ENCODE measurements at places on chromosomes 3 and 15.

DNA sequence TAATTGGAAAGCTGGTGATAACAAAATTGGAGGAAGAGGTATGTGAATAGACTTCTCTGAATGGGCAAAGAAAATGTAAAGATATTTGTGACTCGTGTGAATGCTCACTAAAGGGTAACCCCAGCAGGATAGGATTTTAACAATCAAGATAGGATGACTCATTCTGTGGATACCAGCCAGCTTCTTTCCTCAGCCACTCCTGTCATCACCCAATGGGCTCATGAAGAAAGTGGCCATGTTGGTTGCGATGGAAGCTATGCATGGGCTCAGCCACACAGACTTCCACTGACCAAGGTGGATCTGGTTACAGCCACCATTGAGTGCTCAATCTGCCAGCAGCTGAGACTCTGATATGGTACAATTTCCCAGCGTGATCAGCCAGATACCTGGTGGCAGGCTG, 40.9 kb downstream of the STRIT1 start:
- DNase-seq = no peak

- DNase-seq = no peak
Observed at GRCh38 chr15:99752556-99752955, 19.3 kb upstream of the LYSMD4 start.

GRCh38 chr3:196633555-196634151, 5.8 kb upstream of the NRROS start:
- no peak for DNase-seq

DNA sequence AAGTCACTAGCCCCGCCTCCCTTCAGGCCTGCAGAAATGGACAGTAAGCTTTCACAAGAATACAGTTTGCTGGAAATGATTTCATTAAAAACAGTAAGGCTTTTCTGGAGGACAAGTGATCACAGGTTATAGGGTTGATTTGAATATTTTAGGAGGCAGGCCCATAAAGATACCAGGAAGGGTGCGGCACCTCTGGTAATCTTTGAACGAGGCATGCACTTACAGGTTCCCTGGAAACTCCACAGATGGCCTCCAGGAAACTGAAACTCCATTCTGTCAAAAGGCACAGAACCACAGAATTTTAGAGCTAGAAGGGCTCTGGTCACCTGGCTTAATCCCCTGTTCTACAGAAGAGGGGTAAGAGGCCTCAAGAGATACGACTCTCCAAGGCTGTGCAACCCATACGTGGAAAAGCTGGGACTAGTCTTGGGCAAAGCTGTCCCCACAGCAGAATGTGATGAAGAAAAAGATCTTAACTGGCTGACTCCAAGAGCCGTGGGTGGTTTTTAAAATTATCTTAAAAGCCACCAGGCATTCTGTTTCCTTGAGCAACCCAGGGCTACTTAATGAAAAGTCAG, 1.2 kb downstream of the STARD5 start:
- no peak for DNase-seq

DNA sequence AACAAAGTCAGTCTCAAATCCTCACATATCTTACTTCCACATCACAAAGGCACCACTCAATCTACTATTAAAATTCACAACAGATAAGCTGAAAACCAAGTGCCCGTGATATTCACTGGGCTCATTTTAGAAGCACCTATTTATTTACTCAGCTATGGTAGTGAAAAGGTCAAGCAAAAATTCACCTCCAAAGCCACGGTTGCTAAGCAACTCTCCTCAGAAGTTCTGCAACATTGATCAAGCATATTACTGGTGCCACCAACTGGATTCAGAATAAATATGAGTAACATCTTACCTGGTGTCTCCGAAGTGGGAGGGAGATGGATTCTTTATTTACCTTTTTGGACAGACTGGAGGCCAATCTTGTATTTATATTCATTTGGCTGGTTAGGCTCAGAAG, 714.8 kb downstream of the FHIT start:
- no peak for DNase-seq

DNA sequence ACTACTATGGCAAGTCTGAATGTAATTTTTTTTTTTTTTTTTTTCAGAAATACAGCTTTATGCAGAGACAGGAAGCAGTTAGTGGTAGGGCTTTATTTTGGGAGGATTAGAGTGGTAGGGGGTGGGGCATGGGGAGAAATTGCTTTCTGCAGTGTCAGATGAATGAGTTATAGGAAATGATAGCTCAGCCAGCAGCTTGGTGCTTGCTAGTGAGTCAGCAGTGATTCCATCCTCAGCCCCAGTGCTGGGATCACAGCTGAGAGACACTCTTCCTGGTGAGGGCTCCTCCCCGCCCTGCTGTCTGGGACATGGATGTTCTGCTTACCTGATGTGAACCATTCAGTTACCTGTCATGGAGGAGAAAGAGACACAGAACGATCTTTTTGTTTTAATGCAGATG, 39.6 kb downstream of the SEMA6D start:
- no peak for DNase-seq

DNA sequence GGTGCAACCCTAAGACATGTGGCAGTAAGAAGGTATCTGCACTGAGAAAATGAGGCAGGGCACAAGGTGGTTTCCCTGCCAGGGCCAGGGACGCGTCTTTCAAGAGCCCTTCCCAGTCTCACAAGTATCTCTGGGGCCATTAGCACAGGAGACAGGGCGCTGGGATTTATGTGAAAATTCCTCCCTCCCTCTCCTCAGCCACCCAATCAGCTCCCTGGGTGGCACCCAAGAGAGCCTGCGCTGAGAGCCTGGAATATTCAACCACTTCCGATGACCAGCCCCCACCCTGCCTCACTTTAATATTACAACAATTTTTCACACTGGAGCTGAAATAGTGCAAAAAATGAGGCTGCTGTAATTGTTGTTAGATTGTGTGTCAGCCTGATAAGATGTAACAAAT, 26.1 kb downstream of the SEC61A1 start:
- DNase-seq = no peak

DNA sequence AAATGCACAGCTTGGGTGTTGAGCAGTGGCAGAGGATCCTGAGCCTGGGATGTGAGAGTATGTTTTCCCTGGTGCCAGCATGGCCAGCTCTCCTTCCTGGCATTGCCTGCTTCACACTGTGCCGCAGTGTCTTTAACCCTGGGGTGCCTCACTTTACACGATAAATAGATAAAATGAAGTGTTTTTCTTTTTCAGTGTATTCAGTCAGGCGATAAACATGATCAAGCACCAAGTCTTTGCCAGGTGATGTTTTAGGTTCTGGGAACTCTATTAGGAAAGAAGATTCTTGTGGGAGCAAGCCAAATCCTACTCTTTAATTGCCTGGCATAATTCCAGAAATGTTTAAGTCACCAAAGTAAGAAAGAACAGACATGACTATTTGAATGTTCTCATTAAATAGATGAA, 14.0 kb downstream of the ABHD6 start:
- no peak for DNase-seq

- no peak for DNase-seq
Observed at GRCh38 chr15:77475001-77475400, 54.3 kb downstream of the HMG20A start.

DNA sequence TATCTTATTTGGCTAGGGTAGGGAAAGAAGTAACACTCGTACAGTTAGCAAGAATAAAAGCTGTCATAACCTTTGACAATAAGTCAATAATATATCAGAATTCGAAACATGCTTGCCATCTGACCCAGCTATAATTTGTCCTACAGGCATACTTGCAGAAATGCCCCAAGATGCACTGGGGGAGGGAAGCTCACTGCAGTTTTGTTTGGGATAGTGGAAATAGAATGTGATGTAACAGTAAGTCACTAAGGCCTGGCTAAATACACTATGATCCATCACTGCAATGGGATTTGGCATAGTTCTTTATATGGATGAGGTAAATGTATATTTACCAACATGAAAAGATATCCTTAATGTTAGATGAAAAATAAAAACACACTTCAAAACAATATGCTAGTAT, 25.5 kb upstream of the TMOD3 start:
- DNase-seq = no peak

DNA sequence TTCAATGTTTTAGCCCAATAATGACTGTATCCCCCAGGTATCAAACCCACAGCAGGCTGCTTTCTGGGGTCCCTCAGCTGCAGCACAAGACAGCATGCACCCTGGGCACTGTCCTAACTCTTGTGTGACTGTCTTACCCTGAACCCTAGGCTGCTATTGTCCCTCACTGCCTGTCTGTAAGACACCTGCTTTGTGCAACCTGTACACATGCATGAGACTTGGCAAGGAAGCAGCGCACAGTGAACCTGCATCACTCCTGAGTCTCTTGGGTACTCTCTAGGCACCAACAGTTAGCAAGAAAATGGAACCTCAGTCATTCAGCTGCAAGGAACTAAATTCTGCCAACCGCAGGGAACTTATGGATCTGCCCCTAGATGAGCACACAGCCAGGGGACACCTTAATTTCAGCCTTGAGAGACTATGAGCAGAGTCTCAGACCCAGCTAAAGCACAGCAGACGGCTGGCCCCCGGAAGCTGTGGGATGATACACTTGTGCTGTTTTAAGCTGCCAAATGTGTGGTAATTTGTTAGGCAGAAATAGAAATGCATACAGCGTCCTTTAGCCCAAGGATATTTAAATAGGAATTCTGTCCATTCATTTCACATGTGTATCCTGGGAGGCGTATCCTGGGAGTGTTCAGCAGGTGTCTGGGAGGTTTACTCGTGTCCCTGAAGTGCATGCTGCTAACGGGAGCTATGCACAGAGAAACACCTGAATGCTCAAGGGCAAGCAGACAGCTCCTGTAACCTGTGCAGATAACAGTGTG, 223.8 kb downstream of the KLF13 start:
- no peak for DNase-seq

DNA sequence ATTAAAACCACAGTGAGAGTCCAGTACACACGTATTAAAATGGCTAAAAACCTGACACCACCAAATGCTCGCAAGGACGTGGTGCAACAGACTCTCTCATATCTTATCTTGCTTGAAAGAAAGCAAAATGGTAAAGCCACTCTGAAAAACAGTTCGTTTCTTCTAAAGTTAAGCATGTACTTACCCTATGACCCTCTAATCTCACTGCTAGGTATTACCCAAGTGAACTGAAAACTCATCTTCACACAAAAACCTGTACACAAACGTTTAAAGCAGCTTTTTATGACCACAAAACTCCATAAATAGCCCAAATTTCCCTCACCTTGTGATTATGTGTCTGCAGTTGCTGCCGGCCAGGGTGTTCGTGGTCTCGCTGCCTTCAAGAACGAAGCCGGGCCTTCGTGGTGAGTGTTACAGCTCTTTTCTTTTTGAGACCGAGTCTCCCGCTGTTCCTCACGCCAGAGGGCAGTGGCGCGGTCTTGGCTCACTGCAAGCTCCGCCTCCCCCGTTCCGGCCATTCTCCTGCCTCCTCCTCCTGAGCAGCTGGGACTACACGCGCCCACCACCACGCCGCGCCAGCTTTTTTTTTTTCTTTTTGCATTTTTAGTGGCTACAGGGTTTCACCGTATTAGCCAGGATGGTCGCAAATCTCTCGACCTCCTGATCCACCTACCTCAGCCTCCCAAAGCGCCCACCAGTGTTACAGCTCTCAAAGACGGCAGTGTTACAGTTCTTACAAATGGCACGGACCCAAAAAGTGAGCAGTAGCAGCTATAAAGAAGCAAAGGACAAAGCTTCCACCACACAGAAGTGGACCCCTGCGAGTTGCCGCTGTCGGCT, 165.4 kb downstream of the TJP1 start:
- DNase-seq = peak; percentile 46

GRCh38 chr3:108100906-108101660, 10.3 kb upstream of the CD47 start:
- DNase-seq = no peak

DNA sequence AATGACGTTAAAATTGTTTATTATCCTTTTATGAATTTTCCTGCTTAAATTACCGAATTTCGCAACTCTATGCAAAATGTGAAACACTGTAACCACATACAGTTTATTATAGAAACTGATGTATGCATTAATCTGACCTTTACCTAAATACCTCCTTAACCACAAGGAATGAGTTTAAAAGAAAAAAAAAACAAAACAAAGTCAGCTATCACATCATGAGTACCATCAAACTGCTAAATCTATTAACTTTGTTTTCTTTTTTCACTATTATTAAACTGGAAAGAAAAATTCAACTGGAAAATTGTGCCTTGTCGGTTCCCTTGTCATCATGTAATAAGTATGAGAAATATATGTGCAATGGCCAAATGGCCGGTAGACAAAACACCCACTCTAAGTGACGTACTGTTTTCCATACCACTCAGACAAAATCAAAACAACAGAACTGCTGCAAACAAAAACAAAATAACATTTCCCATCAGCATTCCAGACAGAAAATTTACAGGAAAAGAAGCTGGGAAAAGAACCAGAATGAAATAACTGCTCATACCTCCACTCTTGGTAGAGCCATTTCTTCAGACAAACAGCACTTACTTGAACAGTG, 415.3 kb downstream of the FOXP1 start:
- peak; percentile 78 for DNase-seq

DNA sequence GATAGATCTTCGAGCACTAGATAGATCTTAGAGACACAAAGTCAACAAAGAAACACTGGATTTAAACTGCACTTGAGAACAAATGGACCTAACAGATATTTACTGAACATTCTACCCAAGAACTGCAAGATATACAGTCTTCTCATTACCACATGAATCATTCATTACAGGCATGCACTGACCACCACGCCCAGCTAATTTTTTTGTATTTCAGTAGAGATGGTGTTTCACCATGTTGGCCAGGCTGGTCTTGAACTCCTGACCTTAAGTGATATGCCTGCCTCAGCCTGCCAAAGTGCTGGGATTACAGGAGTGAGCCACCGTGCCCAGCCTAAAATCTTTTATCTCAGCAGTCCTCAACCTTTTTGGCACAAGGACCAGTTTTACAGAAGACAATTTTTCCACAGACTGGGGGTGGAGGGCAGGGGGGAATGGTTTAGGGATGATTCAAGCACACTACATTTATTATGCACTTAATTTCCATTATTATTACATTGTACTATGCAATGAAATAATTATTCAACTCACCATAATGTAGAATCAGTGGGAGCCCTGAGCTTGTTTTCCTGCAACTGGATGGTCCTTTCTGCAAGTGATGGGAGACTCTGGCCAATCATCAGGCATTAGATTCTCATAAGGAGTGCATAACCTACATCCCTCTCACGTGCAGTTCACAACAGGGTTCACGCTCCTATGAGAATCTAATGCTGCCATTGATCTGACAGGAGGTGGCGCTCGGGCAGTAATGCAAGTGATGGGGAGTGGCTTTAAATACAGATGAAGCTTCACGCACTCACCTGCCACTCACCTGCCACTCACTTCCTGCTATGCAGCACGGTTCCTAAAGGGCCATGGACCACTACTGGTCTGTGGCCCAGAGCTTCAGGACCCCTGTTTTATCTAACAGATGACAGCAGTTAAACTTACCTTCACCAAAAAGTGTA, 21.7 kb downstream of the CSNK1G1 start:
- no peak for DNase-seq

DNA sequence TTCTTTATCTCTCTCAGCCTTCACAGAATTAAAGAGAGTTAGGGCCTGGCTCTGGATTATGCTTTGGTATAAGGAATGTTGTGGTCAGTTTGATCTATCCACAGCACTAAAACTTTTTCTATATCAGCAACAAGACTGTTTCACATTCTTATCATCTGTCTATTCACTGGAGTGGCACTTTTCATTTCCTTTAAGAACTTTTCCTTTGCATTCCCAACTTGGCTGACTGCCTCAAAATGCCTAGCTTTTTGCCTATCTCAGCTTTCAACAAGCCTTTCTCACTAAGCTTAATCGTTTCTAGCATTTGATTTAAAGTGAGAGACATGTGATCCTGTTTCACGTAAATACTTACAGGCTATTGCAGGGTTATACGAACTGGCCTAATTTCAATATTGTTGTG, 471.8 kb downstream of the GBE1 start:
- peak; percentile 9 for DNase-seq

- DNase-seq = peak; percentile 90
Observed at GRCh38 chr3:148943506-148944205, 47.7 kb upstream of the GYG1 start.

Measured in cardiac muscle cell (in vitro differentiated cells and primary cell).